Activated T-helper 1 cell treated with Interleukin-2 at 50 U/mL for 16 hours (primary cell): ENCODE measurements at places on chromosomes 5 and 9.

- no peak for DNase-seq
These were observed 352.5 kb upstream of the C9orf72 start for GRCh38 chr9:27925815-27926214.

DNA sequence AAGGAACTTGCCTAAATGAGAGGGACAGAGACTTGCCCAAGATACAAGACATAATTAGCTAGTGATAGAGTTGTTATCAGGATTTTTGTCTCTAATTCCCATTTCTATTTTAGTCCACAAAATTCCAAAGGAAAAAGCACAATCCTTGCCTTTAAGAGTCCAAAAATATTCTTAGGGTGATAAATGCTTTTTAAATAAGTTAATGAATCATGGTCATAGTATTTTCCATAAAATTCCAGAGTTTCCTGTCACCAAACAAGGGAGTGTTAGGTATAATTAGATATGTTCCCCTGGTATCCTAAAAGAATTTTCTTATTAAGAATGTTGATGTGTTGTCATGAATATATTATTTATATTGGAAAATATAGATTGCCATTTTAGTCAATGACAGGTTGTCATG lies 21.8 kb upstream of the CEP72 start:
- no peak for DNase-seq

- DNase-seq = no peak
These were observed 211.1 kb upstream of the TLE4 start for GRCh38 chr9:79360387-79361347.

- no peak for DNase-seq
These were observed 324.3 kb upstream of the RORB start for GRCh38 chr9:74172874-74173273.

DNA sequence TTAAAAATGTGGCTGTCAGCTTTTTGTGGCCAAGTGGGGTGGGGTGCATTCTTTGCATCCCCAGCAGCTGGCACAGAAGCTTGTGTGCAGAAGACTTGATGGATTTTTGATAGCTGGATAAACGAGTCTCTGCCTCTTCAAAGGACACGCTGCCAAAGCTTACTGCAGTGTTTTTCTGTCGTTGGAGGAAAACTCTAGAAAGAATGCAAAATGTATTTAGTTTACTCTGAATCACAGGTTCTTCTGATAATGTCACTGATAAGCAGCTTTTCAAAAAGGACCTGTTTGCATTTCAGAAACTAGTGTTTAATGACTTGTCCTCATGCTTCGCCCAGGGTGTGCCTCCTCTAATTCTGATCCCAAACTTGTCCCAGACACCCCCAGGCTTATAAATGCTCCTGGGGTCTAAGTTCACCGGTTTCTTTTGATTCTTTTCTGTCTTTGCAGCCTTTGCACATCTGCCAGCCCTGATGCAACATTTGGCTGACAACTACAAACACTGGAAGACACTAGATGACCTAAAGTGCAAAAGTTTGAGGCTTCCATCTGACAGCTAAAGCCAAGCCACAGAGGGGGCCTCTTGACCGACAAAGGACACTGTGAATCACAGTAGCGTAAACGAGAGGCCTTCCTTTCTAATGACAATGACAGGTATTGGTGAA lies 66.0 kb downstream of the WDR41 start:
- DNase-seq = no peak

GRCh38 chr9:12722131-12722530 lies 28.9 kb downstream of the TYRP1 start:
- DNase-seq = no peak

DNA sequence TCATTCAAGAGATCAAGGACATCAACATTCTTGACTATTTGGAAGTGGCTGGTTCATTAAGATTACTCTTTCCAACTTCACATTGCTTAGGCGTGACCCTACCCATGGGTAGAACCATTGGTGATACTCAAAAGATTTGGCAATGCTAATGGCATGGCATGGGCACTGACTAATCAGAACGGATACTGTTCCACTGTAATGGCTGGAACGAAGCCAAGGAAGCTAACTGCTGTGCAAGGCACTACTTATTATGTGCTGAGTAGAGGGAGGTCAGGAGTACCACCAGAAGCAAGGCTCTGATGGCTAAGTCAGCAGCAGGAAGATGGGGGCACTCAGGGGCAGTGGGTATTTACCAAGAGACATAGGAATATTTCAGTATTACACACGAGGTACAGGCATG lies 31.9 kb downstream of the GNA14 start:
- DNase-seq = no peak

- DNase-seq = no peak
These were observed 164.2 kb upstream of the PTGER4 start for GRCh38 chr5:40515476-40515875.

DNA sequence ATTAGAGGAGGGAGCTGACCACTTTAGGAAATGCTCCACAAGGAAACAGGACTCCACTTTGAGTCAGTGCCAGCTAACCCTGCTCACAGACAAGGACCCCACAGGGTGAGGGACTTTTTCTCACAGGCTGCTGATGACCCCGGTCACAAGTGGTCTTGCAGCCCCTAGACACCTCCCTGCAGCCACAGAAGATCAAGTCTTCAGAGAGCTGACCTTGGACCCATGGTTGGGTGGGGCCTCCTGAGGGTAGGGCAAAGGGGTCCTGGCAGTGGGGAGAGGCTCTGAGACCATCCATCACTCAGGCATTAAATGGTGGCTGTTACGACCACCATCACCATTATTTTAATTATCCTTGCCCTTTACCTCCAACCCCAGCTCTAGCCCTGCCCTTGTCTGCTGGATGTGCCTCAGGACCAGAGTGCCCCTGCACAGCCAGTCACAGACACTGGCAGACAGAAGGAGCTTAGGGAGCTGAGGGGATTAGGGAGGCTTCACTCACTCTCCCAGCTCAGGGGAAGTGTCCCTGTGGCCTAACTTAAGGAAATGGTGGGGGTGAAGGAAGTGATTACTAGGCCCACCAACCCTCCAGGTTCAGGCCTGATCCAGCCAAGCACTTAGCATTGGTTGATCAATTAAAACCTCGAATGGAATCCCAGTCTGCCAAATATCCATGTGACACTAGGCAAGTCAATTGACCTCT lies 1.6 kb downstream of the ACSL6 start:
- no peak for DNase-seq

DNA sequence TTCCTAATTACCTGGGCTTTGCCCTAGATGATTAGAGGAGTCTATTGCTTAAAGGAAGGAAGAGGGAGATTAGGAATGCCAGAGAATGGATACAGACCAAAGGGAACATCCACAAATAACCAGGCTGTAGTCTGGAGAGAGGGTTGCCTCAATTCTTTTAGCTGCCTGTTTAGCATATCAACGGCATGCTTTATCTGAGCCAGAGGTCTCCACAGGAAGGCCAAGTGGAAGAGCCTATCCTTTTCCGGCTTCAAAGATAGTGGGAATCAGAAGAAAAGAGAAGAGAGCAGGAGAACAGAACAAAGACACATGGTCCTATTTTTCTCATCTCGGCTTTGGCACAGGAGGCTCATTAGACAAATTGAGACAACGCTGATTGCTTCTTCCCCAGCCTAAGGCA lies 142.4 kb downstream of the NMUR2 start:
- no peak for DNase-seq

DNA sequence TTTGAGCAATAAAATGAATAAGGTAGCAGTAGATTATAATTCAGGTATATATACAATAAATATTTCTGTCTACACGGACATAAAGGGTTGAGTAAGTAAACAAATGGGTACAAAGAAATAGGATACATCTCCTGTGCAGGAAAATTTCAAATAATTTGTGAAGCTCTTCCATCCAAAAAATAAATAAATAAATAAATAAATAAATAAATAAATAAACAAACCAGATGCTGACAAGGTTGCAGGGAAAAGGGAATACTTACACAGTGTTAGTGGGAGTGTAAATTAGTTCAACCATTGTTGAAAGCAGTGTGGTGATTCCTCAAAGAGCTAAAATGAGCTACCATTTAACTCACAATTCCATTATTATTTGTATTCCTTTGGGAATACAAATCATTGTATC lies 227.3 kb upstream of the CDH18 start:
- no peak for DNase-seq

DNA sequence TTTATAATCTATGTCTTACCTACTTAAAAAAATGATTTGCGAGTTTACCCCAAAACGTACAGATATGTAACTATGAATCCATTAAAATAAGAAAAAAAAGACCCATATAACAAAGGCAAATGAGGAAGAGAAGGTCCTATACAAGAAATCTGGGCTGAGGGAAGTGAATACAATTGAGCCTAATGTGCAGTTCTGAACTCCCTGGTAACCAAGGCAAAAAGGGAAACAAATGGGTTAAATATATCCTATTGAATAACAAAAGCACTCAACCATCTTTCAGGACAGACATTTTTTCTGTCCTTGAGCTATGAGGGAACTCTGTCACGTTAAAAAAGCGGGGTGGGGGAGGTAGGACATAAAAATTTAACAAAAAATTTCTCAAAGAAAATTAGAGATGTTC lies 78.6 kb downstream of the PTPN3 start:
- no peak for DNase-seq

DNA sequence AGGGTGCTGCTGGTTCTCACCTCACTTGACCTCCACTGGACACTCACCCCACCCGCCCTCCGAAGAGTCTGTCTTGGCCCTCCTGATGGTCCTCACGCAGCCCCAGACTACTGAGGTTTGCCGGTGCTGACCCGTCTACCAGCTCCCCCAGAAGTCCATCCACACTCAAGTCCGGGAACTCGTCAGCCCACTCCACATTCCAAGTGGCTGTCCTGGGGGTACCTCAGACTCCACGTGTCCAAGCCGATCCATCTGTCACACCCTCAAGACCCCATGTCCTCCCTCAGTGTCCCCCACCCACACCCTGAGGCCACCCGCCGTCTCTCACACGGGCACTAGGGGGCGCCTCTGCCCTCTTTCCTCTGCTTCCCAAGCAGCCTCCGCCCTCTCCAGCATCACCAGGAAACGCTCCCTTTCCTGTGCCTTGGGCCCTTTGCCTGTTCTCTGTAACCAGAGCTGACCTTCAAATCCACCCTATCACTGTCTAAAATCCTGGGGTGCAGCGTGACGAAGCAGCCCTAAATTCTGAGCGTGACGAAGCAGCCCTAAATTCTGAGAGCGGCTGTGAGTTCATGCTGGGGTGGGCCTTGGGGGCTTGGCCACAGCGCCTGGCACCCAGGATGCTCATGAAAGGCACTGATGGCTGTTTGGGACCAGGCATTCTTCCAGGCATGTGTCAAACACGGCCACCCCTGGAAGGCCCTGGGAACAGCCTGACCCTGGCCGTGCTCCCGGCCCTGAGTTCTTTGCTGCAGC lies 95.7 kb downstream of the KCNT1 start:
- no peak for DNase-seq

DNA sequence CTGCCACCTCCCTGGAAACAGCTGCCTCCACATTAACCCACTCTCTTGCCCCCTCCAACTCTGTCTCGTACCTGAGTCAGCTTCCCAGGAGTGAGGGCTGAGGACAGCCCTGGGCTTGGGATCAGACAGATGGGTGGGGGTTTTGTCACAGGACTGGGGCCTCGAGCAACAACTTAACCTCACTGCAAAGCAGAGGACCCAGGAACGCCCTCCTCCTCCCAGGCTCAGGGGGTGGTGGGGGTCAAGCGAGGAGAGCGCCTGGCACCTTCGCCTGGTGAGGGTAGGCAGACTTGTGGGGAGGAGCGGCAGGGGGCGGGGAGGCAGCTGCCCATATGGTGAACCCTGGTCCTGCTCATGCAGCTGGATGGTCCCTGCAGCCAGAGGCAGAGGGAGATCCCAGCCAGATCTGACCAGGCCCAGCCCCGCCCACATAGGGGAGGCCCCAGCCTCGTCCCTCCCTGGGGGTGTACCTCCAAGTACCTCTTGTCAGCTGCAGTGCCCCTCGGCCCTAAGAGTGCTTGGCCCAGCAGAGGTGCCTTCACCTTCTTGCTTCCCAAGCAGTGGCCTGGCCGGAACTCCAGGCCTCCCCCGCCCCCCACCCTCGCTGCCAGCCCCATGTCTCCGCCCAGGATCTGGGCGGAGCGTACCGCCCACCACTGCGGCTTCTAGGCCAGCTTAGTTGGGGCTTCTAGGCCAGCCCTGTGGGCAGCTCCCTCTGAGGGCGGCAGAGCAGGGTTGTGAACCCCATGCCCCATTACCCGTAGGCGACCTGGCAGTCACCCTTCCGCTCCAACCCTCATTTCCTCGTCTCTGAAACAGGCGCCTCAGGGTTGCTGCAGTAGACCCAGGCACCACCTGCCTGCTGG lies at the start of gene SARDH:
Gene SARDH (minus strand): TSS at position 579 of the 866 bp plus-strand sequence. CDS start 4,179 bp downstream, outside the sequence.
- DNase-seq = no peak

- DNase-seq = no peak
These were observed 13.0 kb downstream of the APBA1 start for GRCh38 chr9:69658987-69659675.

GRCh38 chr9:114853071-114853855 lies 47.4 kb upstream of the TNFSF15 start:
- no peak for DNase-seq

DNA sequence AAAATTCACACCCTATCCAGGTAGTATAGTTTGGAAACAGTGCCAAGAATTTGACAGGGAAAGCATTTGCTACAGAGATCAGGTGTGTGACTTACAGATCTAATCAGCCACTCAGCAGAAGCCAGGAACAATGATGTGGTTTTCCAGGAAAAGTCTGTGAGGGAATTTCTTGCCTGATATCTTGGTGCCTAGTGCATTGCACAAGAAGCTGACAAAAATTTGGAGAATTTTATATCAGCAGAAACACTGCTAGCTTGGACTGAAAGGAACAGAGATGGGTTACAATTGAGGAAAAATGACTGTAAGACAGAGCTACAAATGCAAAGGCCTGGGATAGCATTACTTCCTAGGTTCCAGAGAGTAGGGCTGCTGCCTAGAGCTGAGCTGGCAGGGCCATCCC lies 658.1 kb upstream of the CHD1 start:
- no peak for DNase-seq

DNA sequence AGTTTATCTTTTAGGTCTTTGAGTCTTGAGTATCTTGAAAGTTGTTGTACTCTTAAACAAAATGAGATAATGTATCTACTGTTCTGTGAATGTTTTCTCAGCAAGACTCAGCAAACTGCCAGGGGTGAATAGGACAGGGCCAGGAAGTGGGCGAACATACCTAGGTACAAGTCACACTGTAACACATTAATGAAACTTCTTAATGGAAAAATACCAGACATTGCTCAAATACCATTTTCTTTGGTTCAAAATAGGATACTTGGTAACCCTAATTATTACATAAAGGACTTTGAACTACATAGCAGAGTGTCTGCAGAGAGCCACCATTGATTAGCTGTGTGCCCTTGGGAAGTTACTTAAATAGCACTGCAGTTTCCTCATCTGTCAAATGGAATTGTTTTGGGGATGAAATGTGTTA lies 197.5 kb downstream of the ARHGEF28 start:
- DNase-seq = no peak

- no peak for DNase-seq
These were observed 241.6 kb upstream of the CD180 start for GRCh38 chr5:67437905-67438845.

- no peak for DNase-seq
These were observed 420.8 kb upstream of the GRAMD2B start for GRCh38 chr5:126002222-126002897.
